ENCODE measurements at places on chromosomes 7 and 10.

DNA sequence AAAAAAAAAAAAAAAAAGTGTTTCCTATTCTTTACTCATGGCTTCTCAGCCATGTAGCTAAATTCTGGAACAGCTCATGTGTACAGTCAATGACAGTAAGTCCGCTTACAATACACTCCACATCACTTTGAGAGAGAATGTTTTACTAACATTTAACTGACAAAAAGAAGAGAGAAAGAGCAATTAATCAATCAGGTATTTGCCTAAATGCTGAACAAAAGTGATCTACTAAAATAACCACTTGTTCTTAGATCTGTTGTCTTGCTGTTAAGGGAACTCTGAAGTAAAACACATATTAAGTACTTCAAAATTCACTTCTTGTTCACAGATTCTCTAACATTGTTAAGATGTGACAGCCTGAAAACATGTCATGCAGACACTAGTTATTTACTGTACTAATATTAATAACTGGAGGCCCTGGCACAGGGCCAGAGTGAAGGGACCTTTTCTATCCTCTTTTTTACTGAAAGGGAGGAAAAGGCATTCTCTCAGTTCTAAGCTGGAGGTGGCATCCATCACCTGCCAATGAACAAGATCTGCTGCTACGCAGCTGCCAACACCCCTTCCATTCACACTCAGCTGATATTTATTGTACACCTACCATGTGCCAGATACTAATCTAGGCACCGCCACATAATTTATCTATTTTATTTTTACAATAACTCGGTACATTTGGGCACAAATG lies 72.6 kb downstream of the AHR start:
- DNase-seq, result no peak

DNA sequence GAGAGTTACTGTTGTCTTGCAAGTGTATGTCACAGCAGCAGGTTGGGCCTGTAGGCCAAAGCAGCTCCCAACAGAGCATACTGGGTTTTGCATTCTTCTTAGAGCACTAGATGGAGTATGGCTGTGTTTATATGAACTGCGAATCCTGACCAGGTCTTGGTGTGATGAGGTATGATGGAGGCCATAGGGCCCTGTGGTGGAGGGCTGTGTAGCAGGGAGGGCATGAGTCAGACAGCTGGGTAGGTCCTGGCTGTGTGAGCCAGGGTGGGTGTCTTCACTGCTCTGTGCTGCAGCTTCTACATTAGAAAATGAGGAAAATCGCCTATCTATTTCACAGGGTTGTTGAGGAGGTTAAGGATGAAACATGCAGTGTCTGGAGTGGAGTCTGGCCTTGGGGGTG lies 124.2 kb downstream of the BUB3 start:
- no peak for DNase-seq

GRCh38 chr7:55187701-55188491 lies 169.1 kb downstream of the EGFR start:
- no peak for DNase-seq

DNA sequence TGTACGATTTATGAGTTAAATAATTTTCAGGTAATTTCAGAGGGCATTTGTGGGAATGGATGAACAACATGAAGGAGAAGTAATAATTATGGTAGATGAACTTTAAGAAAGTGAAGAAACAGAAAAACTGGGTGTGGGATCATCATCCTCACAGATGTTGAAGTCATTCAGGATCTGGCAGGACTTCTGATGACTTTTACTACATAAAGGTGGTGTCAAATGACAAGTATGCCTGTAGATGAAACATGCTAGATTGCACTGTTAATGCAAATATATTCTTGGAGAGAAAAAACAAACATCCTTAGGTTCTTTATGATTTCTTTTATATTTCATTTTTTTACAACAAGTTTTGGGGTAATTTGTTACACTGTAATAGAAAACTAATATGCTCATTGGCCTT lies 230.2 kb downstream of the PCLO start:
- no peak for DNase-seq

- DNase-seq, result no peak
Observed at GRCh38 chr7:130441408-130441869, 623 bp upstream of the CEP41 start.

GRCh38 chr10:69472142-69472541 lies 20.9 kb downstream of the TSPAN15 start:
- DNase-seq, result no peak

GRCh38 chr7:135771051-135771450 lies 22.4 kb upstream of the FAM180A start:
- DNase-seq, result no peak

DNA sequence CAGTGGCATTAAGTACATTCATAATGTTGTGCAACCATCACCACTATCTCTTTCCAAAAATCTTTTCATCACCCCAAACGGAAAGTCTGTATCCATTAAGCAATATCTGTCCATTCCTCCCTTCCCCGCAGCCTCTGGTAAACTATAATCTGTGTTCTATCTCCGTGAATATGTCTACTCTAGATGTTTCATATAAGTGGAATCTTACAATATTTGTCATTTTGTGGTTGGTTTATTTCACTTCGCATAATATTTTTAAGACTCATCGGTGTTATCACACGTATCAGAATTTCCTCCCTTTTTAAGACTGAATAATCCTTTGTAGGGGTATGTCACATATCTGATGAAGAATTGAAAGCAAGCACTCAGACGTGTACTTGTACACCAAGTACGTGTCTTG lies 86.0 kb upstream of the FGFR2 start:
- no peak for DNase-seq

- DNase-seq, result no peak
Observed at GRCh38 chr10:91627344-91628102, 5.3 kb downstream of the PPP1R3C start.

DNA sequence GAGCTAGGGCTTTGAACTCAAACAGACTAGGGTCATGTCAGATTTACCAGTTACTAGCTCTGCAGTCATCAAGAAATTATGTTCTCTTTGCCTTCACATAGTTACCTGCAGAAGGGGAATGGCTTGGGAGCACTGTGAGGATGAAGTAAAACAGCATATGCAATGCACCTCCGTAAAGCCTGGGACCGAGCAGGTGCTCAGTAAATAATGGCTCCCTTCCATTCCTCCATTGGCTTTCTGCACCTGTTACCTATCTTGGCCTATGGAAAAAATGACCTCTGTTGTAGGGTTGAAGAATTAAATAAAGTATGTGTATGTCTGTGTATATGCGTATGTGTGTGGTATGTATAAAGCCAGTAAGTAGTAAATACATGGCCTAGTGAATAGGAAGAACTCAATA lies 78.8 kb downstream of the PDE1C start:
- DNase-seq, result no peak

- DNase-seq, result no peak
Observed at GRCh38 chr10:62900829-62901571, 84.8 kb upstream of the EGR2 start.

- DNase-seq, result no peak
Observed at GRCh38 chr7:4188651-4189050, 493.4 kb upstream of the FOXK1 start.

DNA sequence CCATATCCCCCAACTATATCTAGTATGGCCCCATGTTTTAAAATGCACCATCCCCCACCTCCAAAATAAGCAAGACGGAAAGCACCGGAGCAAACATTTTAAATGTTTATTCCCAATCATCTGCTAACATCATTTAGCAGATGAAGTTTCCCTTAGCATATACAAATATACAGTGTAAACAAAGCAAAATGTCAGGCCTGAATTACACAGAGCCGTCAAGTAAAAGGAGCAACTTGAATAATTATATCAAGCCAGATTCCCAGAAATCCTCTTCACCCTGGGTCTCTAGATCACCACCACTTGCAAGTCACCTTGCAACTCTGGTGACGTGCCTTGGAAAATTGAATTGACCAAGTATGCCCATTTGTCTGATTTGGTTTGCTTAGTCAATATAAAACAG lies 91.6 kb upstream of the COL1A2 start:
- DNase-seq, result no peak

- no peak for DNase-seq
Observed at GRCh38 chr7:92461027-92462003, 14.0 kb downstream of the GATAD1 start.

DNA sequence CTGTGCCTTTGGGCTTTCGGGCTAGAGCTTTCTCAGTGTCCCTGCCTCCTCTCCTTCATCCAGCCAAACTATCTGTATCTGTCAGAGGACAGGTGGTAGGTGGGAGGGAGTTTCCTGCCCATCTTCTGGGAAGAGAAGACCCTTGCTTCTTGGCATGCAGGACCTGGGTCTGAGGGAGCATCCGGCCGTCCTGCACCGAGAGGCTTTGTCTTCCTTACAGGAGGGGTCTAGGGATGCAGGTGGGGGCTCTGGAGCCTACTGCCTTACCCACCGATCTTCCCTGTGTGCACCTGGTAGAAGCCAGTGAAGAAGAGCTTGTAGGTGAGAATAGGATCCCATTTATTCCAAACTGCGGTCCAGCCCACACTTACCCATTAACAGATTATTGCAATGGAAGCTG lies 5.8 kb upstream of the KLF6 start:
- DNase-seq, result no peak

DNA sequence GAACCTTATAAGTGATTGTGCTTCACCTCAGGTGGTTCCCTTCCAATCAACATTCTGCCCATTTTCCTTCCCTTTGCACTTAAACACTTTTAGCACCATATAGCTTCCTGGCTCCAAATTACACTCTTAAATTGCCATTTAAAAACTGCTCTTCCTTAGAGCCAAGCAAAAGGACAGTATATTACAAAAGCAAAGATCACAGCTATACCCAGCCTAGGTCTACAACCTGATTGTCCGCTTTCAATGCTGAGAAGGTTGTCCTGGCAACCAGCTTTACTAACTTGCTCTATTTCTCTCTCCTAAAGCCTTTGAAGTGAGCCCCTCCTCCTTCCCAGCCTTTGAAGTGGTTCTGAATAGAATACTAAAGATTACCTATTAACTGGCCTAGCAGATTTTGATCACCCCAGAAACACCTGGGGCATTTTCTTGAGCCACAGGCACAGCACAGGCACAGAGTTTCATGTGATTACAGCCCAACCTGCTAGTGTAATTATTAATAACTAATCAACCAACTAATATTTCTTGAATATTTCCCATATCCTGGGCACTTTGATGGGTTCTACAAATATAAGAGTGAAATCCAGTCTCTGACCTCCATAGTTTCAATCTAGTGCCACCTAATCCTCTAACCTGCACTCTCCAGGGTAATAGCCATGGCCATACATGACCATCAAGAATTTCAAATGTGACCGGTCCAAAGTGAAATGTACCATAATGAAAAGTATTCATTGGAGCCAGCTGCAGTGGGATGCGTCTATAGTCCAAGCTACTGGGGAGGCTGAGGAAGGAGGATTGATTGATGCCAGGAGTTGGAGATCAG lies 63.6 kb upstream of the TRIM24 start:
- no peak for DNase-seq

- no peak for DNase-seq
Observed at GRCh38 chr7:375901-376305, 85.9 kb downstream of the FOXL3 start.

- DNase-seq, result no peak
Observed at GRCh38 chr7:155512246-155512887, 34.0 kb downstream of the CNPY1 start.

DNA sequence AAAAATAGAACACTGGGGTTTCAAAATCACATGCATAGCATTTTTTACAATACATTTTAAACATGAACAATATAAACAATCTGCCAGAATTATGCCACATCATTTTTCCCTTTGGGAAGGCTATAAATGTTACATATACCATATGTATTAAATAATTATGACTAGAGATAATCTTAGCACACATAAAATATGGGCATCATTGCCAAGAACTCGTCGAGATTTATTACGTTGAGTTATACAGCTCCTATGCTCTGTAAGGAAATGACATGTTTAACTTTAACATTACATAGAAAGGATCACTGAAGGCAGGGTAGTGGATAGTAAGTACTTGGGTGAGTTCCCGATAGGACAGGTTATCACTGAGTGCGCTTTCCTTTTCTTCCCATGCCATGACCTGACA lies 267.8 kb downstream of the PARD3 start:
- no peak for DNase-seq

DNA sequence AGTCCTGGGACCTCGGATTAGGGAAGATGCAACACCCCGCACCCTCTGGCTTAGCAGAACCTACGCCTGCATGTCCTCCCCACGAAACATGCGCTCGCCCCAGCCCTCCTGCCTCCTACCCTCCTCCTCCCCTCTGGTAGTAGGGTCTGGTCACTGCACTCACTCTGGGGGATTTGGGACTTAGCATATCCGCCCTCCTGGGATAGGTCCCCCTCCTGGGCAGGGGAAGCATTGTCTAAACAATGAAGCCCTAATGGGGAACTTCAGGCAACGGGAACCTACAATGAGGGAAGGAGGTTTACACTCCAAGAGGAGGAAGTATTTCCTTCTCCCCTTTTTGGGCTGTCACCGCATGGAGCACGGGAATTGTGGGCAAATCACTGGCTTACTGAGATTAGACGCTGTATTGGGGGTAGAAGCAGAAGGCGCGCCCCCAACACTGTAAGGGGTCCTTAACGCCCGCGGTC lies 892 bp downstream of the CRHR2 start:
- DNase-seq, result no peak

- DNase-seq, result no peak
Observed at GRCh38 chr7:97973206-97973658, 16.8 kb downstream of the OCM2 start.

GRCh38 chr10:127168261-127168660 lies 28.1 kb downstream of the INSYN2A start:
- no peak for DNase-seq

DNA sequence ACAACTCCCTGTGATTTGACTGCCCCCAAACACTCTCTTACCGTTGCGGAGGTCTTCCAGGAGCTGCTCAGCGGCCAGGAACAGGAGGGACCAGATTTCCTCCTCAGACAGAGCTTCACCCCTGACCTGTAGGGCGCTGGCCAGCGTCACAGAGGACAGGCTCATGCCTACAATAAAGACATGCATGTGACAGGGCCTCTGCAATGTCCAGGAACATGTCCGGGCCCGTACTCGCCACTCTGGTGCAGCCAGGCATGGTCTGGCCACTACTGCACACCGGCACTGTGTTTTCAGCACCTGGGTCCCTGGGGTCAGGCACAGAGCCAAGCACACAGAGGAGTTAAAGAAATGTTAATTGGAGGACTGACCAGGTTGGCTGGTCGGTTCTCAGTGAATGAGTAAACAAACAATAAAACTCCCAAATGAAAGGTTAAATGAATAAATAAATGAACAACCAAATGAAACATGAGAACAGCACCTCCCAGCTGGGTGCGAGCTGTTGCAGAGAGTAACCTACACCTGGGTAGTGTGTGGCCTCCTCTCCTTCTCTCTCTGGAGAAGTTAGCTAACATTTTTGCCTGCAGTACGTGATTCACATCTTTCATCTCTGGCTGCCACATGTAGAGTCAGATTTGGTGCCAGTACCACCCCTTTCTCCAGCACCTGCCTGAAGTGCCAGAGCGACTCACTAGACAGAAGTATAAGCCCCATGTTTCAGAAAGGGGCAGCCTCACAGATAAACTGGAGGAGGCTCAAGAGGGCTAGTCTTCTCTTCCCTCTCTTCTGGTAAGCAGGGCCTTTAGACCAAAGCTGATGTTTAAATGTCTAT lies 22.8 kb downstream of the FRMPD2 start:
- no peak for DNase-seq

DNA sequence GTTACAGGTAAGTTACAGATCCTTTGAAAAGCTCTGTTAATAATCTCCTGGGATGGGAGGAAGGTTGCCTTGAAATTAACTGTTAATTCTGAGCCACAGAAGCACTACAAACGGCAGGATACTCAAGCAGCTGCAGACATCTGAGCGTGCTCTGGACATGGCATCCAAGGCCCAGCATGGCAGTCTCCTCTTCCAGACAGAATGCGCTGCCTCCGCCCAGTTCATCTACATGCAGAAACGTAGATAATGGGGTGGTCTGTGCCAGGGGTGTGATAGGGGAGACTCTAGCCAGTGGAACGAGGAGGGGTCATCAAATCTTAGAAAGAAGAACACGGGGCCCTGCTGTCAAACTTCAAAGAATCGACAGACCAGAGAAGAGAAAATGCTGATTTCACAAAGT lies 13.8 kb downstream of the VIPR2 start:
- no peak for DNase-seq

All from stimulated activated CD4-positive, alpha-beta T cell treated with anti-CD3 and anti-CD28 coated beads, Interleukin-1b, Interleukin-23, amount 100 ng/mL, for 4 hours (primary cell).